GM04504 (cell line): ENCODE measurements at places on chromosomes 6 and 20.

DNA sequence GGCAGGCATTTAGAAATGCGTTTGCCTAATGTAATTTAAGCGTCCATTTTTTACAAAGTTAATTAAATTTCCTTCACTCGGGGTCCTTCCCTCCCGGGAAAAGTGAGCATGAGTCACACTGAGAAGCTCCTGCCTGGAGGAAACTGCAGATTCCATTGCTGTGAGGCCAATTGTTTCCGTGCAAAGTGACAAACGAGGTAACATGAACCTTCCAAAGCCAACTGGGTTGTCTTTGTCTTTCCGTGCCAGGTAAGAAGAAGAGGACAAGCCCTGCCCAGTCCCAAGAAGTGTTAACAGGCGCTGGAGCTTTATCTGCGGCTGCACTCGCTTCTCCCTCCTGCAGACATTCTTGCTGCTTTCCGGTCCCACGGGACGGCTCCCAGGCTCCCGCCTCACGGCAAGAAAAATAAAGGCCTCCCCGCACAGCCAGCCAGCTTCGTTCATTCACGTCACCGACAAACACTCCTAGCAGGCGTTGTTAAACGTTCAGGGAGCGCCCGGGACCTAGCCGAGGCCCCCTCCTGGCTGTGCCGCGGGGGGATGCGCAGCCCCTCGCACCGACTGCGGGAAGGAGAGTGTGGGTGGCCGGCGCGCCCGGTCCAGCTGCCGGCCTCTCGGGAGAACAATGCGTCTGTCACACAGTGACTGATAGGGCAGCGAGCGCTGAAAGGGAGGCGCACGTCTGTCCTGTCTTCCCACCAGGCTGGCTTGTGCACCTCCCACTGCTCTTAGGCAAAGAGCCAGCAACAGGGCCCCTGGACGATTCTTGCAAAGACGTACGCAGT, 61.5 kb upstream of the HDDC2 start:
- no peak for DNase-seq

DNA sequence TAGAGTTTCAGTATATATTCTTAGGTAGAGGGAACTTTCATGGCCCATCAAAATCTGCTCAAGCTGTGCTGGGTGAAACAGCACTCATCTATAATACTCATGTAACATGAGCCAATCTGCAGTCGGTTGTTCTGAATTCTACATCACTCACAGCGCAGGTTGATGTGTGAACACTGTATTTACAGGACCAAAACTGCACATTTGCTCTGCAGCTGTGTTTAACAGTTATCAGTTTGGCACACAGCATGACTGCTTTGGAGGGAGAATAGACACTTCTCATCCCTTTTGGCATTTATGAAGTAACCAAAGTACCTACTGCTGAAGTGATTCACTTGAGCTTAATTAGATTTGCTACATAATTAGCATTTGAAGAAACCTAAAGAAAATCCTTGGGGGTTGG, 225.1 kb downstream of the BCKDHB start:
- no peak for DNase-seq

DNA sequence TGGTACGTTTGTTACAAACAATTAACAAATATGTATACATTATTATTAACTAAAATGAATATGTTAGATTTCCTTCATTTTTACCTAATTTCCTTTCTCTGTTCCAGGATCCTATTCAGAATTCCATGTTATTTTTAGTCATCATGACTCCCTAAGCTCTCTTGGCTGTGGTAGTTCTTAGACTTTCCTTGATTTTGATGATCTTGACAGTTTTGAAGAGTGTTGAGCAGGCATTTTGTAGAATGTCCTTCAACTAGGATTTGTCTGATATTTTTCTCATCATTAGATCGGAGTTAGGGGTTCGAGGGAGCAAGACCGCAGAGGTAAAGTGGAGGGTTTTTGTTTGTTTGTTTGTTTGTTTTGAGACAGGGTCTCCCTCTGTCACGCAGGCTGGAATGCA, 44.3 kb upstream of the ZNF184 start:
- no peak for DNase-seq

- DNase-seq: no peak
These were observed 61.4 kb upstream of the MANEA start for GRCh38 chr6:95515975-95516374.

DNA sequence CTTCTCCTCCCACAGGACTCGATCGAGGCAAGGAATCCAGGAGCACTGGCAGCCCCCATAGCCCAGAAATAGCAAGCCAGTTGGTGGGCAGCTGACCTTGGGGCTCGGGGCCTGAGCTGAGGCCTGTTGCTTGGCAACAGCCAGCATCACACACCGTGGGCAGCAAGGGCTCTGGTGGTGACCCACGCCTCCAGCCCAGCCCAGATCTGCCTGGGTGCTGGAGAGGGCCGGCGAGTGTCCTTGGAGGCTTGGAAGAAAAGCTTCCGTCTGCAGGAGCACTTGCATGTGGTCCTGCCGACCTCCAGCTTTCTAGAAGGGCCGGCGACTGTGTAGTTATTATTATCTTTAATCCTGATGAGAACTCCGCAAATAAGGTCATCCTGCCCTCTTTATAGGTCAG, 67.3 kb downstream of the STK35 start:
- no peak for DNase-seq

- DNase-seq: no peak
These were observed 23.5 kb upstream of the RNF24 start for GRCh38 chr20:4038676-4039370.

GRCh38 chr6:2101213-2101612, 144.2 kb downstream of the GMDS start:
- DNase-seq: no peak

DNA sequence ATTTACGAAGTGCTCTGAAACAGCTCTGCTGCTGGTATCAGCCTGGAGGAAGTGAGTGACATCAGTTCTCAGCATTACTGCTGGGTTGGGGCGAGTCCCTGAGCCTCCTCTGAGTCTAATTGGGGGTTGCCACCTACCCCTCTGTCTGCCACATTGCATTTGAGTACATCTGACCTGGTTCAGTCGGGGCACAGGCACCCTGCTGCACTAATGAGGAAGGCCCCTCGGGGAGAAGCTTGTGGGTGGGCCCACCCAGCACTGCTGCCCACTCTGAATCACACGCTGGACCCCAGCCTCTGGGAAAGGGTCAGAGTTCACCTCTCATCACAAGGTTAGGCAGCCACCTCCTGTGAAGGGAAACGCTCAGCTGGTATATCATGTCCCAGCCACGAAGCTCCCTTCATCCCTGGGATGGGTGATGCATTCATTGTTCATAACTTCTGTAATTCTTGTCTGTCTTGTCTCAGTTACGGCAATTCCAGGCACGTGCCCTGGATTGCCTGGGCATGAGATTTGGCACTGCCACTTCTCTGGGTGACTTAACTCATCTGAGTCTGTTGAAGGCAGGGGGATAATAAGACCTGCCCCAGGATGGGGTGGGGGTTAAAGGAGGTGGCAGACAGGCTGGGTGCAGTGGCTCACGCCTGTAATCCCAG, 13.3 kb downstream of the DNMT3B start:
- DNase-seq: no peak

DNA sequence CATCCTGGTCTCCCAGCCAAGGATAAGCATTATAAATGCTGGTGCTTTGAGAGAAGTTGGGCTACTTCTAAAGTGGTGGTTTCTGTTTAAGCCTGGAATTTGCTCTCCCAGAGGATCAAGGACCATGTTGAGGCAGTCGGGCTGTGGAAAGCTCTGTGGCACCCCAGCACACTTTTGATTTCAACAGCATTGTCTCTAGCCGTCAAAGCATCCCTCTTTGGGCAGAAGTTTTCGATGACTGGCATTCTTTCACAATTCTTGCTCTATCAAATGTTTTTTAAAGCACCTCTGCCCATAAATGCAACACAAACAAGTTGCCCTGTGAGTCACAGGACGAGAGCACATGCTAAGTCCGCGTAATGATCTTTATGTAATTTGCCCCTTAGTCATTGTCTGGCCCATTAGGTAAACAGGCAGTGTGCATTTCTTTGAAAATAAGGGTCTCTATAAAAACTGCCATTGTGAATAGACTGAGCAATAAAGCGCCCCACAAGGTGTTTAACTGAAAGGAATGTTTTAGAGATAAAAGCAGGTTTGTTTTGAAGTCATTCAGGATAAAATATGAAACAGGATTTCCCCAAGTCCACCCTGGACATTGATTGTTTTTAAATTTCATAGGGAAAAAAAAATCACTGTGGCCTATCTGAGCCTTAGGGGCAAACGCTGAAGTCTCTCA, 44.7 kb upstream of the FOXQ1 start:
- DNase-seq: no peak
